Neural progenitor cell (in vitro differentiated cells): ENCODE measurements at places on chromosomes 1 and 21. TPM values are rescaled to one million over a fixed set of nuclear protein-coding genes. Genes with fewer than 3 reads are reported as not detected.

- H3K27me3 ChIP-seq, result no peaks in the 10 kb centered on the region
- no peak overlapping the region for H3K4me3 ChIP-seq
- no peaks in the 10 kb centered on the region for H3K36me3 ChIP-seq
- no peak overlapping the region for H3K27ac ChIP-seq
- no peak for DNase-seq
- H3K4me1 ChIP-seq, result peaks cover 9% of the 10 kb centered on the region
Measured at GRCh38 chr1:38875811-38876210, 2.7 kb upstream of the MYCBP start.

DNA sequence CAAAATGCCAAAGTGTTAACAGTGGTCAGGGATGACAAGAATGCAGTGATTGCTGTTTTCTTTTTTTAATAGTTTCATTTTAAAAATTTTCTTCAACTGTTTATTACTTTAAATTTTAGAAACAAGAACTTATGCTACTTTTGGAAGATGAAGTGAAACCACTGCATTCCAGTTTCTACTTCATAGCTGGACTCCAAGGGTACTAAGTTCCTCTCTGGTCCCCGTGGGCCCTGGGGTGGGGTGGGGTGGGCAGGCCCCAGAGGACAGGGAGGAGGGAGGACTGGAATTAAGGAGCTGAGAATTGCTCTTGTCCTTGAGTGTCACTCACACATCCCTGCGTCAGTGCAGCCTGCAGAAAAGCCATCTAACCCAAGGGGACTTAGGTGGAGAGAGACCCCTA lies 97.3 kb downstream of the RAVER2 start:
- no peaks in the 10 kb centered on the region for H3K27me3 ChIP-seq
- H3K27ac ChIP-seq, result no peak overlapping the region
- H3K36me3 ChIP-seq, result no peaks in the 10 kb centered on the region
- no peak for DNase-seq

GRCh38 chr1:7108251-7108650 lies 323.0 kb downstream of the CAMTA1 start:
- H3K4me3 ChIP-seq, result no peak overlapping the region
- no peak overlapping the region for H3K27ac ChIP-seq
- no peak for DNase-seq
- no peaks in the 10 kb centered on the region for H3K36me3 ChIP-seq
- H3K27me3 ChIP-seq, result no peaks in the 10 kb centered on the region

DNA sequence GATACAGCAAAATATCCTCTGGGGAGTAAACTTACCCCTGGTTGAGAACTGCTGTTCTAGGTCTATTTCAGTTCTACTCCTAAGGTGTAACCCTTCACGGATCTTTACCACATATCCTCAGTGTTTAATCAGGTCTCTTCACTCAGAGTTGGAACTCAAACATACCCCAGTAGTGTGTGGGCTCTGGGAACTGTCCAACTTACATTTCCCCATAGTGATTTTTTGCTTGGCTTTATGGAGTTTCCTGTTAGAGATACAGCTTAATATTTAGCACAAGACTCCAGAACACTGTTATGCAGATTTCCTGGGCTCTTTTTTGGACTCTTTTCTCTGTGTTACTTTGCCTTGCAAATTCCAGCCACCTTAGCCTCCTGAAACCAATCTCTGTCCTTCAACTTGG lies 26.7 kb upstream of the LIN9 start:
- H3K36me3 ChIP-seq, result no peaks in the 10 kb centered on the region
- H3K4me3 ChIP-seq, result no peak overlapping the region
- H3K4me1 ChIP-seq, result no peaks in the 10 kb centered on the region
- no peak for DNase-seq

DNA sequence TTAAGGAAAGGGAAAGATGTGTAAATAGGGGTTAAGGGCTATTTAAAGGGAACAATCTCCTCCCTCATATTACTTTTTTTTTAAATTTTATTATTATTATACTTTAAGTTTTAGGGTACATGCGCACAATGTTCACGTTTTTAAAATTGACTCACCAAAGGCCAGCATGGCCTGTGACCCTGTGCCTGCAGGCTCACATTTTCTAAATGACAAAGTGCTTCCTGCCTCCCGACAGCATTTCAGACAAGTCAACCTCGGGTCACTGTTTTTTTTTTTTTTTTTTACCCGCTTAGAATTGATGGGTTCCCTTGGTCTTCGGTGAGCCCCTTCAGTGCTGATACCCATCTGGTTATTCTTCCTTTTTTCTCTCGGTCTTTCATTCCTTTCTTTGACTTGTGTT lies 70.4 kb upstream of the SCAF4 start:
- no peaks in the 10 kb centered on the region for H3K36me3 ChIP-seq
- H3K27me3 ChIP-seq, result no peaks in the 10 kb centered on the region
- H3K27ac ChIP-seq, result no peak overlapping the region
- no peak for DNase-seq

DNA sequence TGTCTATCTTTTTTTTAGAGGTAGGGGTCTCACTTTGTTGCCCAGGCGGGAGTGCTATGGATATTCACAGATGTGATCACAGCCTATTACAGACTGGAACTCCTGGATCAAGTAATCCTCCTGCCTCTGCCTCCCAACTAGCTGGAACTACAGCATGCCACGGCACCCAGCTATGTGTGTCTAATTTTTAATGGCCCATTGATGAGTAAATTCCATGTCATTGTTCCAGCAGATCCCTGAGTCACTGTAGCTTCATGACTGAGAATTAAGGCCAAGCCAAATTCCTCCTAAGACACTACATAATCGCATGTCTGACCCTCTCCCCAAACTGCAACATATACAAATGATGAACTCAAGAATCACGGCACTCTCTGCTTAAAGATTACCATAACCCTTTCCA lies 84.2 kb upstream of the RGS2 start:
- DNase-seq, result no peak
- no peak overlapping the region for H3K4me3 ChIP-seq
- H3K27me3 ChIP-seq, result no peaks in the 10 kb centered on the region
- no peak overlapping the region for H3K27ac ChIP-seq
- no peaks in the 10 kb centered on the region for H3K36me3 ChIP-seq

- no peaks in the 10 kb centered on the region for H3K36me3 ChIP-seq
- H3K4me3 ChIP-seq, result no peak overlapping the region
- DNase-seq, result peak; percentile 90
Measured at GRCh38 chr1:36703526-36704208, 221.0 kb upstream of the CSF3R start.

GRCh38 chr1:186207391-186208085 lies 167.5 kb downstream of the TPR start:
- peaks cover 12% of the 10 kb centered on the region for H3K4me1 ChIP-seq
- no peak overlapping the region for H3K4me3 ChIP-seq
- no peaks in the 10 kb centered on the region for H3K27me3 ChIP-seq
- H3K36me3 ChIP-seq, result no peaks in the 10 kb centered on the region
- H3K27ac ChIP-seq, result no peak overlapping the region

DNA sequence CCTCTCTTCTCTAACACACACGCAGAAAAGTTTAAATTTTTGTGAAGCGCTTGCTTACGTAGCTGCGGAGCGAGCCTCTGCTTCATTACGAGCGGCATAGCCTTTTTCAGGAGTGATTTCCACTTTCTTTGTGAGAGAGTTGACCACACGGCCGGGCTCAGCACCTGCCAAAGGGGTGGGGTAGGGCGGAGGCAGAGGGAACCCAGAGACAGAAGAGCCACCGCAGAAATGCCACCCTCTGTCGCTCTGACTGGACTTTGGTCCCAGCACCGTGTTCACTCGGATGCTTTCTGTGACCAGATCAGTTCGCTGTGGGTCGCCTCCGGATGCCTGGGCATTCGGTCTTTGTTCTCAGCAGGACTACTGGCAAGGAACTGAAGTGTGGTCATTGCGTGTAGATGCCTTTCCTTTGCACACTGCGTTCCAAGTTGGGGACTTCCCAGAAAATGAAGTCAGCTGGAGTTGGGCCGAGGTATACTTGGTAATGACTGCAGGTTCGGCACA lies 883 bp downstream of the CHODL start:
- peaks cover 67% of the 10 kb centered on the region for H3K27me3 ChIP-seq
- H3K36me3 ChIP-seq, result no peaks in the 10 kb centered on the region
- H3K27ac ChIP-seq, result no peak overlapping the region
- H3K4me3 ChIP-seq, result peak overlapping the region; percentile 57
- H3K4me1 ChIP-seq, result no peaks in the 10 kb centered on the region

GRCh38 chr1:227816750-227817446 lies 1.4 kb downstream of the PRSS38 start:
- no peak for DNase-seq
- H3K27me3 ChIP-seq, result no peaks in the 10 kb centered on the region
- H3K27ac ChIP-seq, result no peak overlapping the region
- no peaks in the 10 kb centered on the region for H3K36me3 ChIP-seq
- H3K4me3 ChIP-seq, result no peak overlapping the region

DNA sequence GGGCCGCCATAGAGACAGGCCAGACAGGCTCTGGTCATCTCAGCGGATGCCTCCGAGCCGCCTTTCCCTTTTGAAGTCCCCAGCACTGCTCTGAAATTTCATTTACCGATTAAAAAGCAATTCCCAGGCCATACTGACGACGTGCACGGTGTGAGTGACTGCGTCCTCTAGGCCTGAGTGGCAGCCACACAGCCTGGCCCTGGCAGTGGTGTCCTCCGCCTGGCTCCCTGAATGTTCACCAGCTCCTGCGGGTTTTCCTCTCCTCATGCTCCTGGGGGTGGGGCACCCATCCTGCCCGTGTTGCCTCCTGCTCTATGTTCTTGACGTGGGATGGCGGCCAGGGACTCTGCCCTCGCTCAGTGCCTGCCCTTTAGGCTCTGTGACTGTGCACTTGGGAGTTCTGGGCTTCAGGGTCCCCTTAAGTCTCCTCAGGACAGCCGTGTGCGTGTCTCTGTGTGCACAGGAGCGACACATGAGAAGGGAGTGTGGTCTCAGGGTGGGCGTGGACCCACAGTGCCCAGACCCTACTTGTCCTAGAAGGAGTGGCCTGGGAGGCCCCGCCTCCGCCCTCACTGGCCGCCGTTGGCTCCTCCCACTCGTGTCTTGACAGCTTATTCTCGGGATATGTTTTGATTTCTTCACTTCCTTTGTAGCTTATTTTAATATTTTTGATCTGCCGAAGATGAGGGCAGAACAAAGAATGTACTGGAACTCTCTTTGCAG lies 3.6 kb downstream of the SKI start:
- H3K36me3 ChIP-seq, result no peaks in the 10 kb centered on the region
- H3K27me3 ChIP-seq, result peaks cover 3% of the 10 kb centered on the region
- peak; percentile 75 for DNase-seq

DNA sequence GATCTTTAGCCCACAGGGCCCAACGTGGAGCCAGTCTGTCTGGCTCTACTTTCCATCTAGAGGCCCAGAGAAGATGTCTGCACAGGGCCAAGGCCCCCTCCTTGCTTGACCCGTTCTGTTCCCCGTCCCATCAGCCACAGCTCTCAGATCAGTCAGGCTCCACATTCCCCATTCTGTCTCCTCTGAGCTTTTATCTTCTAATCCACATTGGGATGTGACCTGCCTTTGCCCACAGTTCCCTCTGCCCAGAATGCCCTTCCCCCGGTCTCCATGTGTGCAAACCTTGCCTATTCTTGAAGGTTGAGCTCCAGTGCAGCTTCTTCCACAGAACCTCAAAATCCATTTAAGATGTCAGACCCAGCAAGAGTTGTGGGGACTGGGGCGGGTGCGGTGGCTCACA lies 53.3 kb upstream of the WASF2 start:
- peak overlapping the region; percentile 43 for H3K27ac ChIP-seq
- H3K4me1 ChIP-seq, result no peaks in the 10 kb centered on the region
- no peaks in the 10 kb centered on the region for H3K27me3 ChIP-seq
- DNase-seq, result no peak
- no peaks in the 10 kb centered on the region for H3K36me3 ChIP-seq

- no peak for DNase-seq
- no peak overlapping the region for H3K4me3 ChIP-seq
- no peak overlapping the region for H3K27ac ChIP-seq
- H3K36me3 ChIP-seq, result no peaks in the 10 kb centered on the region
Measured at GRCh38 chr1:169196581-169196980, 90.1 kb downstream of the ATP1B1 start.

GRCh38 chr1:31706384-31707058 lies 2.7 kb upstream of the COL16A1 start:
- no peaks in the 10 kb centered on the region for H3K36me3 ChIP-seq
- H3K4me3 ChIP-seq, result no peak overlapping the region
- H3K27ac ChIP-seq, result no peak overlapping the region
- peaks cover 19% of the 10 kb centered on the region for H3K27me3 ChIP-seq

- H3K27ac ChIP-seq, result no peak within 1 kb of the TSS
- H3K36me3 ChIP-seq, result no peaks in the 10 kb centered on the region
- no peak within 1 kb of the TSS for H3K4me3 ChIP-seq
- H3K27me3 ChIP-seq, result no peaks in the 10 kb centered on the region
Measured at GRCh38 chr1:152907686-152908601, at the start of gene IVL. TSS of gene IVL (plus strand) at chr1:152908546. CDS start at chr1:152909798, 1,252 bp downstream.

GRCh38 chr1:119008483-119009311 lies 20.6 kb upstream of the TBX15 start:
- peak overlapping the region; percentile 28 for H3K4me3 ChIP-seq
- DNase-seq, result peak; percentile 58
- H3K27me3 ChIP-seq, result peaks cover 72% of the 10 kb centered on the region
- H3K36me3 ChIP-seq, result no peaks in the 10 kb centered on the region
- no peak overlapping the region for H3K27ac ChIP-seq

DNA sequence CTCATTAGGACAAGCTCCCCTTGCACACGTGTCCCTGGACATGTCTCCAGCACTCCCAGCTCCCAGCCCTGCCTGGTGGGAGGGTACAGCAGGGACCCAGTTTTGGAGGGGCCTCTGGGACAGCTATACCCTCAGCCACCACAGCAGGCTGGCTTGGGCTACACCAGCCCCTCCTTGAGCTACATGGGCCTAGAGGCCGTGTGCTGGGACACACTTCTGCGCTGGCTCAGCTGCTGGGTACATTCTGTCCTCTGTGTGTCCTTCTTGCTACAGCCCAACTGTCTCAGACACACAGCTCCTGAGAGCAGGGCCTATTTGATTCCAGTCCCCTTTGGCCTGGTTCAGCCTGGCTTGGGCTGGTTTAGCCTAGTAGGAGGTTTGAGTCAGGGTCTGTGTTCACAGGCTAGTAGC lies 26.7 kb downstream of the DMAP1 start:
- H3K4me3 ChIP-seq, result no peak overlapping the region
- no peak overlapping the region for H3K27ac ChIP-seq
- H3K36me3 ChIP-seq, result no peaks in the 10 kb centered on the region
- no peaks in the 10 kb centered on the region for H3K27me3 ChIP-seq

GRCh38 chr1:71343686-71344416 lies 263.0 kb upstream of the ZRANB2 start:
- no peak overlapping the region for H3K27ac ChIP-seq
- no peaks in the 10 kb centered on the region for H3K36me3 ChIP-seq
- DNase-seq, result no peak
- H3K4me1 ChIP-seq, result no peaks in the 10 kb centered on the region

Gene KCNA10
- total RNA-seq, result not detected in 2 replicates

Gene MARK1
- 12.1 and 13.2 TPM in 2 replicates for total RNA-seq

Gene S100A12
- total RNA-seq, result not detected in 2 replicates

Gene LPGAT1
- 3.8 and 5.7 TPM in 2 replicates for total RNA-seq

Gene KRTAP19-6
- not detected in 2 replicates for total RNA-seq

Gene OPRD1
- 0.37 and 0.77 TPM in 2 replicates for total RNA-seq

Gene DDAH1
- 18.9 and 23.1 TPM in 2 replicates for total RNA-seq

Gene CKS1B
- total RNA-seq, result 210 and 297 TPM in 2 replicates

Gene SCAF4
- 27.0 and 31.9 TPM in 2 replicates for total RNA-seq

Gene ITLN2
- total RNA-seq, result not detected in 2 replicates

Gene PRELP
- 0.26 and 0.34 TPM in 2 replicates for total RNA-seq

Gene KRTAP7-1
- not detected in 2 replicates for total RNA-seq

Gene PTCH2
- 0.09 TPM in 1 of 2 replicates, not detected in the other for total RNA-seq

Gene BSND
- not detected in 2 replicates for total RNA-seq

Gene SLC25A24
- total RNA-seq, result 47.9 and 72.2 TPM in 2 replicates

Gene NTMT2
- not detected in 2 replicates for total RNA-seq

Gene LMX1A
- total RNA-seq, result 6.6 and 8.7 TPM in 2 replicates
